Gastrocnemius medialis (tissue), 4 donors: ENCODE measurements at places on chromosomes 7 and 10. TPM values are rescaled to one million over a fixed set of nuclear protein-coding genes. Genes with fewer than 3 reads are reported as not detected.
A peak's percentile ranks its signal among the peaks of the same experiment; 100 is the strongest.

DNA sequence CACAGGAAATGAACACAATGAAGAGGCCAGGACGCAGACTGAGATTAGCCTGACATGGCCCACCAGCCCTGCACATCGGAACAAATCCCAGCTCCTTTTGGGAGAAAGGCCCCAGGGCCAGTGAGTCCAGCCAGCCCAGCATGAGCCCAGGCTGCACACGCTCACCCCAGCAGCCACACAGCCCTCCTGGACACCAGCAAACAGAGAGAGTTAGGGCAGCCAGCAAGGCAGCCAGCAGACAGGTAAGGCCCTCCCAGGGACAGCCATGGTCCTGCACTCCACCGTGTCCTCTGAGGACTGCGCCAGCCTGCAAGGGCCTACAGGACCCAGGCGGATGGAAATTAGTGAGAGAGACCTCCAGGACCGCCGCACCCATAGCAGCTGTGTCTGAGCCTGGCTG is 8.1 kb upstream of the GRID1 start:
- H3K4me1 ChIP-seq, result peaks cover 4% of the 10 kb centered on the region
- H3K36me3 ChIP-seq, result no peaks in the 10 kb centered on the region
- H3K4me3 ChIP-seq, result no peak overlapping the region
- DNase-seq, result no peak
- H3K27ac ChIP-seq, result no peak overlapping the region
- H3K27me3 ChIP-seq, result peaks cover 9% of the 10 kb centered on the region

- H3K4me1 ChIP-seq, result peaks cover 39% of the 10 kb centered on the region
- no peaks in the 10 kb centered on the region for H3K36me3 ChIP-seq
- H3K27ac ChIP-seq, result peak overlapping the region; percentile 92
- no peak overlapping the region for H3K4me3 ChIP-seq
- no peaks in the 10 kb centered on the region for H3K27me3 ChIP-seq
- no peak for DNase-seq
These were observed 3.6 kb downstream of the MCU start for GRCh38 chr10:72695496-72695895.

- H3K27me3 ChIP-seq, result no peaks in the 10 kb centered on the region
- no peak for DNase-seq
- peaks cover 15% of the 10 kb centered on the region for H3K4me1 ChIP-seq
- H3K4me3 ChIP-seq, result no peak overlapping the region
- H3K27ac ChIP-seq, result no peak overlapping the region
- no peaks in the 10 kb centered on the region for H3K36me3 ChIP-seq
These were observed 55.4 kb downstream of the FAM241B start for GRCh38 chr10:69685426-69685801.

- no peak overlapping the region for H3K4me3 ChIP-seq
- H3K27me3 ChIP-seq, result no peaks in the 10 kb centered on the region
- no peaks in the 10 kb centered on the region for H3K4me1 ChIP-seq
- no peak for DNase-seq
- no peaks in the 10 kb centered on the region for H3K36me3 ChIP-seq
- H3K27ac ChIP-seq, result no peak overlapping the region
These were observed 24.5 kb upstream of the AGMO start for GRCh38 chr7:15586266-15586665.

The INHBA gene
- 0.05 TPM for total RNA-seq

The IRF5 gene
- total RNA-seq, result 0.27 TPM

The GTF2IRD2 gene
- total RNA-seq, result 5.6 TPM

The LIPN gene
- not detected for total RNA-seq

DNA sequence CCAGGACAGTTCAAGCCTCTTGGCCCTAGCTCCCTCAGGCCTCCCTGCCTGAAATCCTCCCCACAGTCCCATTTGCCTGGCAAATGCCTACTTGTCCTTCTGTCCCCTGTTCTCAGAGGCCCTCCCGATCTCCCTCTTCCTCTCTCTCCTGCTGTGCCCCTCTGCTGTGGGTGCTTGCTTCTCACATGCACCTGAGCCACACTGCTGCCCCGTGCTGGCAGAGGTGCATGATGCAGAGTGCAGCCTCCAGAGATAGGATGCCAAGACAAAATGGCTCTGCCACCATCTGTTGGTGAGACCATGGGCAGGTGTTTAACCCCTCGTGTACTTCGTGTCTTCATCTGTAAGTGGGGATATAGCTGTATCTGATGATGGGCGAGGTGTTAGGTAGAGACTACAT is 158.4 kb downstream of the RGS10 start:
- H3K27ac ChIP-seq, result no peak overlapping the region
- H3K27me3 ChIP-seq, result no peaks in the 10 kb centered on the region
- no peak overlapping the region for H3K4me3 ChIP-seq
- peaks cover 4% of the 10 kb centered on the region for H3K4me1 ChIP-seq
